ENCODE measurements at places on chromosomes 12 and 14. TPM values are rescaled to one million over a fixed set of nuclear protein-coding genes. Genes with fewer than 3 reads are reported as not detected.

CIDEB gene
- total RNA-seq, result 6.8 TPM

CCDC88C gene
- total RNA-seq, result 103 TPM

BDKRB2 gene
- not detected for total RNA-seq

PYGL gene
- total RNA-seq, result 2.3 TPM

CIROP gene
- not detected for total RNA-seq

HELB gene
- 30.7 TPM for total RNA-seq

PMEL gene
- 0.40 TPM for total RNA-seq

LHX5 gene
- not detected for total RNA-seq

ALKBH1 gene
- total RNA-seq, result 14.4 TPM

CCDC184 gene
- 0.86 TPM for total RNA-seq

TBPL2 gene
- not detected for total RNA-seq

- H3K4me3 ChIP-seq, result no peak overlapping the region
- H3K36me3 ChIP-seq, result no peaks in the 10 kb centered on the region
- peaks cover 28% of the 10 kb centered on the region for H3K27me3 ChIP-seq
- no peak for DNase-seq
Measured at GRCh38 chr14:30854492-30854891, 19.9 kb upstream of the COCH start.

DNA sequence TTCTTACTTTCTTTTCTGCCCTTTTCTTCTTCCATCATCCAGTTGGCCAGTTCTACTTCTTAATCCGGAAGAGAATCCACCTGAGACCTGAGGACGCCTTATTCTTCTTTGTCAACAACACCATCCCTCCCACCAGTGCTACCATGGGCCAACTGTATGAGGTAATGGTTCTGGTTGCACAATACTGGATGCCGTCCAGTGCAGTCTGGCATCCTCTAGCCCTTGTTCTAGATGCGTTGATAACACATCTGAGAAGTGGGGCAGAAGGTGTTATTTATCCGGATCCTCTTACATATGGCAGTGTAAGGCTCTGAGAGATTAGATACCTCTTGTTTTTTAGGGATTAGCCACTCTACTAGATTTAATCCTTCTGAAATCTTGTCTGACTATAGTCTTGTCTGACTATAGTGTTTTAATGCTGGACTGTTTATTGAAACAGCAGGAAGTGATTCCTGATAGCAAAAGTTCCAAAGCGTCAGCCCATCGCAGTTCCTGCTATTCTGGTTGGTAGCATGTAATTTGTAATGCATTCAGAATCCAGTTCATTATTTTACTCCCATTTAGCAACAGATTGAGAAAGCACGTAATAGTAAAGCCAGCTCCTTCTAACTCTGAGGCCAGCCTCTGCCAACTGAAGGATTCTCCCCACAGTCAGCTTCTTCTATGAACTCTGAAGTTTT, 7.9 kb downstream of the GABARAPL1 start:
- H3K4me3 ChIP-seq, result no peak overlapping the region
- H3K36me3 ChIP-seq, result peaks cover 44% of the 10 kb centered on the region
- H3K4me1 ChIP-seq, result peaks cover 28% of the 10 kb centered on the region
- H3K27me3 ChIP-seq, result no peaks in the 10 kb centered on the region
- no peak for DNase-seq

GRCh38 chr12:47900131-47901062, 4.4 kb downstream of the VDR start:
- peak overlapping the region; percentile 26 for H3K4me3 ChIP-seq
- H3K36me3 ChIP-seq, result no peaks in the 10 kb centered on the region
- H3K4me1 ChIP-seq, result peaks cover 48% of the 10 kb centered on the region
- no peak for DNase-seq

DNA sequence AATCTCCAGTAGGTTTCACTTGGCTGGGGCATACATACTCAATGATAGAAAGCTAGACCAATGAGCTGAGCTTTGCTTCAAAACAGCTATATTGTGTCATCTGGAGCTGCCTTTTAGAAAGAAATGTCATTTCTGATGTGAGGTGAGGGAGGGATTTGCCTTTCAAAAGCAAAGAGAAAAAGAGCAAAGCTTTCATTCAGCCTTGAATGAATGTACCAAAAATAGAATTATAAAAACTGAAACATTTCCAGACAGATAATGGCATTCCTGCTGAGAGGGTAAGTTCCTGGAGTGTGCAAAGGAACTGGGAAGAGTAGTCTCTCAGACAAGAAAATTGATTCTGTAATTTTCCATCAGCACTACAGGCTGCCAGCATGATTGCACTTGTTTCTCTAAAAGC, 710.0 kb downstream of the LRFN5 start:
- H3K4me1 ChIP-seq, result no peaks in the 10 kb centered on the region
- H3K36me3 ChIP-seq, result no peaks in the 10 kb centered on the region
- no peak overlapping the region for H3K27ac ChIP-seq
- H3K4me3 ChIP-seq, result no peak overlapping the region
- no peak for DNase-seq

DNA sequence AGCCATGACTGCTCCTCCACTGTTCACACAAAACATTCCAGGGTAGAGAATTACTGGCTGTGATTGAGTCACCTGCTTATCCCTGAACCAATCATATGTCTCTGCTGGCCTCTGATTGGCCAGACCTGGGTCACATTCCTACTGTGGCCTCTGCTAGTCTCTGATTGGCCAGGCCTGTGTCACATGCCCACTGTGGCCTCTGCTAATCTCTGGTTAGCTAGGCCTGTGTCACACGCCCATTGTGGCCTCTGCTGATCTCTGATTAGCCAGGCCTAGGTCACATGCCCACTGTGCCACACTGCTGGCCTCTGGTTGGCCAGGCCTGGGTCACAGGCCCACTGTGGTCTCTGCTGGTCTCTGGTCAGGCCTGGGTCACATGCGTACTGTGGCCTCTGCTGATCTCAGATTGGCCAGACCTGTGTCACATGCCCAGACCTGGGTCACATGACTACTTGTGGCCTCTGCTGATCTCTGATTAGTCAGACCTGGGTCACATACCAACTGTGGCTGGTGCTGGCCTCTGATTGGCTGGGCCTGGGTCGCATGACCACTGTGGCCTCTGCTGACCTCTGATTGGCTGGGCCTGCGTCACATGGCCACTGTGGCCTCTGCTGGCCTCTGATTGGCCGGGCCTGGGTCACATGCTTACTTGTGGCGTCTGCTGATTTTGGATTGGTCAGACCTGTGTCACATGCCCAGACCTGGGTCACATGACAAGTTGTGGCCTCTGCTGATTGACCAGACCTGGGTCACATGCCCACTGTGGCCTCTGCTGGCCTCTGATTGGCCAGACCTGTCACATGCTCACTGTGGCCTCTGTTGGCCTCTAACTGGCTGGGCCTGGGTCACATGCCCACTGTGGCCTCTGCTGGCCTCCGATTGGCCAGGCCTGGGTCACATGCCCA, 251.6 kb downstream of the SLC15A4 start:
- H3K36me3 ChIP-seq, result no peaks in the 10 kb centered on the region
- H3K27me3 ChIP-seq, result peaks cover 9% of the 10 kb centered on the region
- no peak overlapping the region for H3K27ac ChIP-seq
- DNase-seq, result no peak

DNA sequence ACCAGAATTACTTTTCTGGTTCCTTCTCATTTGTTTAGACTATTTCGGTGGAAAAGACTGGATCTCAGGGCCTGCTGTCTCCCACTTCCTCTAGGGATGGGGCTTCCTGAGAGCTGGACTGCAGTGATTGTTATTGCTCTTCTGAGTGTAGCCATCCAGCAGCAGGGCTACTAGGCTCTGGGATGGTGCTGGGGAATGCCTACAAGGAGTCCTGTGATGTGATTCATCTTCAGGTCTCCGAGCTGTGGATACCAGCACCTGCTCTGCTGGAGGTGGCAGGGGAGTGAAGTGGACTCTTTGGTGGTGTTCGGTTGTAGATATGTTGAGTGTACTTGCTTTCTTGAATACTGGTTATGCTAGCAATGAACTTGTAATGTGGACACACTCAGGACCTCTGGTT, 42.7 kb downstream of the AEBP2 start:
- H3K27ac ChIP-seq, result peak overlapping the region; percentile 77
- H3K27me3 ChIP-seq, result no peaks in the 10 kb centered on the region
- H3K36me3 ChIP-seq, result peaks cover 43% of the 10 kb centered on the region
- peaks cover 69% of the 10 kb centered on the region for H3K4me1 ChIP-seq
- DNase-seq, result no peak

DNA sequence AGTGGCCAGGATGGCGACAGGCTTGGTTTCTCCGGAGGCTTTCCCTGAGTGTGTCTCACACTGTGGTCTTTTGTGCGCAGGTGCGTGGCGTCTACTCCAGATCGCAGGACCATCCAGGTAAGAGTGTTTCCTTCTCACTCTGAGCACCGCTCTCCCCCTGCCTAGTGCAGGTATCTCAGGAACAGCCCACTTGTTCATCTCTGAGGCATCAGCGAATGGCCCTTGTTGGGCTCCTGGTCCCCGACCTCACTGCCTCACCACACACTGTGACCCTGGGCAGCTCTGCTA, 781 bp downstream of the ADGRD1 start:
- no peaks in the 10 kb centered on the region for H3K36me3 ChIP-seq
- no peak overlapping the region for H3K4me3 ChIP-seq
- H3K27ac ChIP-seq, result no peak overlapping the region
- H3K4me1 ChIP-seq, result peaks cover 4% of the 10 kb centered on the region

DNA sequence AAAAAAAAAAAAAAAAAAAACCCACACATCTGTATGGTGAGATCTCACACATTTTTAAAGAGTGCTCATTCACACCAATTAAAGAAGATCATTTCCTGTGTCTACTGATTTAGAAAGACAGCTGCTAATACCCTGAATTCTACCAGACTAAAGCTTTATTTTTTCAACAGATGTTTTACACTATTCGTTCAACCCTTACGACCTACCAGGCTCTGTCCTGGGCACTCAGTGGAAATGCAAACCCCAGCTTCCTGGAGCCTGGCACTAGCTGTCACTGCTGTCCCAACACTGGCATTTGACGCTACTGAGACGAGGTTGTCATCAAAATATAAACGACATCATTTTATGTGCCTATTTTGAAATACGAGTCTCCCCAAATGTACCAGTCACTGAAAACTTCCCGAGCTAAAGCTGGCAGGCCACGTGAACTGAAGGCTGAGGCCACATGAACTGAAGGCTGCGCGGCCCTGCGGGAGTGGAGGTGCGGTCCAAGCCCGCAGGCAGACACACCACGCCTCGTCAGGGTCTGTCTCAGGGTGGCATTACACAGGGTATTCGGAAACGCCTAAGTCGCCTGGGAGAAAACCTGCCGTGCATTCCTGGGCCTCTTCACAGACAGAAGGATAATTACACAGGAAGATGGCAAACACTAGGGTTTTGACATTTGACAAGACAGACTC, 27.2 kb downstream of the SLC15A4 start:
- H3K4me3 ChIP-seq, result peak overlapping the region; percentile 91
- no peaks in the 10 kb centered on the region for H3K27me3 ChIP-seq
- H3K4me1 ChIP-seq, result peaks cover 82% of the 10 kb centered on the region

GRCh38 chr14:102272392-102272791, 32.6 kb downstream of the MOK start:
- no peaks in the 10 kb centered on the region for H3K36me3 ChIP-seq
- no peak overlapping the region for H3K4me3 ChIP-seq
- H3K27me3 ChIP-seq, result peaks cover 4% of the 10 kb centered on the region
- H3K27ac ChIP-seq, result no peak overlapping the region

DNA sequence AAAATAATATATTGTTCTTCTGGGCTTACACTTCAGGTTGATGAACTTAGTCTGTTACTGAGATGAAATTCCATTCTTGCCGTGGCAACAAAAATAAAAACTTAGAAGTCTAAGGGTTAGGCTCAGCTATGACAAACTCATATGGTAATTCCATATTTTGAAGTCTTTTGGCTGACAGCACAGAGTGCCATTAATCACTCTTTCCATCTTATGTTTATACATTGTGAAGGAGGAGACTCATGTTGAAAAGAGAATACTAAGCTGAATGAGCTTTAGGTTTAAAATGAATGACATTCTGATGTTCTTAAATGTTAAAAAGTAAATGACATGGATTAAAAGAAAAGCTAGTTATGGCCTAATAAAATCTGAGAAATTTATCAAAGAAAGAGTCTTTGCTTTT, 291.9 kb downstream of the SOX5 start:
- no peaks in the 10 kb centered on the region for H3K4me1 ChIP-seq
- no peaks in the 10 kb centered on the region for H3K27me3 ChIP-seq
- no peaks in the 10 kb centered on the region for H3K36me3 ChIP-seq
- no peak for DNase-seq
- no peak overlapping the region for H3K27ac ChIP-seq

DNA sequence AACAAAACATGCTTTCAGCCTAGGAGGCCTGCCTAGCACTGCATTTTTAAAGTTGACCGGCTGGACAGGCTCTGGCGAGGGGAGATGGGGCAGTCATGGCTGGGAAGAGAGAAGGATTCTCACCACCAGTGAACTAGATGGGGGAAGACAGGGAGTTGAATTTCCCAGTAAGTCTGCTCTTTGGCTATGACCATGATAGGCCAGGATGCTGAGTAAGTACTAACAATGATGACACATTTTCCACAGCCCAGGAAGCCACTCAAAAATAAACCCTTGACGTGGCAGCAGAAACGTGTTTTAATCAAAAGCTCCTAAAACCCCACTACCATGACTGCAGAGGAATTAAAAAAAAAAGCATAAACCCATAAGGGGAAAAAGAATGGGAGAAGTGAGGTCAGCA, 19.0 kb downstream of the KCTD10 start:
- no peaks in the 10 kb centered on the region for H3K27me3 ChIP-seq
- peaks cover 44% of the 10 kb centered on the region for H3K36me3 ChIP-seq
- H3K4me3 ChIP-seq, result peak overlapping the region; percentile 80
- peaks cover 67% of the 10 kb centered on the region for H3K4me1 ChIP-seq

- no peak for DNase-seq
- H3K27me3 ChIP-seq, result peaks cover 36% of the 10 kb centered on the region
- peaks cover 10% of the 10 kb centered on the region for H3K36me3 ChIP-seq
Measured at GRCh38 chr12:62629971-62630739, 163.5 kb downstream of the MON2 start.

GRCh38 chr12:76698966-76699365, 64.9 kb upstream of the ZDHHC17 start:
- no peaks in the 10 kb centered on the region for H3K4me1 ChIP-seq
- H3K27ac ChIP-seq, result no peak overlapping the region

DNA sequence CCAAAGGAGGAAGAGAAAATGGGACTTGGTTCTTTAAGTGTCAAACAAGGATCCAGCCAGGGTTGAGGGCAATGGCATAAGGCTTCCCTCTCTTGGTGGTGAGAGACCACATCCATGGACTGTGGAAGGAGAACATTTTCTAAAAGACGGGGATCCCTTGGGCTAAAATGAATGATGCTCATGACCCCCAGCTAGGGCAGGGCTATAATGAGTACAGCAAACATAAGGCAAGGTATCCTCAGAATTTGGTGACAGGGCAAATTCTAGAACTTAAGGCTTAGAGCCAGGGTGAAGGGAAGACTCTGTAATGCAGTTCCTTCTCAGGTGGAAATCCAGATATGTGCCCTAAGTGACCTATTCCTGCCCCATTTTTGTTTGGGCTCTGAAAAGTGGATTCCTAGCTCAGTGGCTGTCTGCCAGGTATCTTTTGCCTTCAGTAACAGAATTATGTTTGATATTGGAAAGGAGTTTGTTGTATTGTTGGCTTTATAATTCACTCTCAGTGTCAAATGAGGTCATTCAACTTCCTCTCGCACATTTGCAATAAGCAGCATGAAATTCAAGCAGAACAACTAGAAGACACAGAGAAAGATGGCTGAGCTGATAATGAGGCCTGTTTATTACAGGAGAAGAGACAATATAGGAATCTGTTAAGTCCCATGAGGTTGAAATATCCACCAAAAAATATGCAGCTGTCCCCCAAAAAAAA, 76.8 kb downstream of the DAD1 start:
- peaks cover 71% of the 10 kb centered on the region for H3K4me1 ChIP-seq
- peaks cover 4% of the 10 kb centered on the region for H3K36me3 ChIP-seq
- H3K4me3 ChIP-seq, result peak overlapping the region; percentile 65
- DNase-seq, result no peak

All from natural killer cell treated with Interleukin-12 subunit alpha and Interleukin-12 subunit beta and Interleukin-15 and Interleukin-18, amount 100 ng/mL, for 72 hours (primary cell).